ENCODE measurements at places on chromosomes 13 and 19.

GRCh38 chr19:58572818-58573657 lies at the start of gene MZF1:
Gene MZF1 (minus strand): TSS chr19:58573335. CDS start chr19:58571389, 1,946 bp downstream.
- no peak for DNase-seq

DNA sequence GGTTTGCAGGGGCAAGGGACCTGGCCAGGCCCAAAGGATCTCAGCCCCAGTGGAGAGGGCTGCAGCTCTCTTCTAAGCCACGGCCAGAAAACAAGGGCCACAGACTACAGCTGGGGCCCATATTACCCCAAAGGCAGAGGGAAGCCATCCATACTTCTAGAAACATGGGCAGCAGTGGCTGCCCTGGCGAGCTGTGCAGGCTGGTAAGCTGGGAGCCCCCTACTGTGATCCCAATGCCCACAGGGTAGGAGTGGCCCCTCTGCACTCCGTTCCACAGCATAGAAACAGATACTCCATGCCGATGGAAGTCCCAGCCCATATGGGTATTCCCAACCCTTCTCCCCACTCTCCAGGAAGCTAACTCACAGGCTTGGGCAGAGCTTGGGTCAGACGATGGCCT lies 25.1 kb downstream of the VSTM2B start:
- no peak for DNase-seq

GRCh38 chr19:30339624-30340525 lies 32.3 kb upstream of the ZNF536 start:
- DNase-seq = no peak

DNA sequence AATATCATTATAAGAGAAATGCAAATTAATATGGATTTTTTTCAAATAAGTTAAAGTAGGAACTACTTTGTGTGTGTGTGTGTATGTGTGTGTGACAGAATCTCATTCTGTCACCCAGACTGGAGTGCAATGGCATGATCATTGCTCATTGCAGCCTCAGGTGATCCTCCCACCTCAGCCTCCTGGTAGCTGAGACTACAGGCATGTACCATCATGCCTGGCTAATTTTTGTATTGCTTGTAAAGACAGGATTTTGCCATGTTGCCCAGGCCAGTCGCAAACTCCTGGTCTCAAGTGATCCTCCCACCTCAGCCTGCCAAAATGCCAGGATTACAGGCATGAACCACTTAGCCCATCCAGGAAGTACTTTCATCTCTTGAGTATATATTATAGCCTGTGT lies 3.2 kb upstream of the ERVV-2 start:
- DNase-seq = no peak

GRCh38 chr19:49462492-49462891 lies 9.5 kb downstream of the ALDH16A1 start:
- DNase-seq = no peak

DNA sequence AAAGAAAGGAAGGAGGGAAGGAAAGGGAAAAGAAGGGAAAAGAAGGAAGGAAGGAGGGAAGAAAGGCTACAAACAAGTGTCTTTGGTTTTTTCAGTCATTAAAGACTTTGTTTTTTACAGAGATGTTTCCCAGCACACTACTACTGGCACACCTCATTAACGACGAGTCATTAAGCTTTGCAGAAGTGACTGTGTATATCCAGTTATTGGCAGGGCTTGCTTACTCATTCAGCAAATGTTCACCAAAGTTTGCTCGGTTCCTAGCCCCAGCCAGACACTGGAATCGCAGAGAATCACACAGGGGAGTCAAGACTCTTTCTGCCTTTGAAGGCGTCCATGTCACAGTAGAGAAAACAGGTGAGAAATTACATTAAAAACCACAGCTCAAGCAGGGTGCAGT lies 4.3 kb downstream of the NLRP12 start:
- no peak for DNase-seq

GRCh38 chr13:61453121-61453520 lies 37.5 kb upstream of the PCDH20 start:
- DNase-seq = no peak

GRCh38 chr13:26680123-26680450 lies 80.5 kb downstream of the GPR12 start:
- no peak for DNase-seq

DNA sequence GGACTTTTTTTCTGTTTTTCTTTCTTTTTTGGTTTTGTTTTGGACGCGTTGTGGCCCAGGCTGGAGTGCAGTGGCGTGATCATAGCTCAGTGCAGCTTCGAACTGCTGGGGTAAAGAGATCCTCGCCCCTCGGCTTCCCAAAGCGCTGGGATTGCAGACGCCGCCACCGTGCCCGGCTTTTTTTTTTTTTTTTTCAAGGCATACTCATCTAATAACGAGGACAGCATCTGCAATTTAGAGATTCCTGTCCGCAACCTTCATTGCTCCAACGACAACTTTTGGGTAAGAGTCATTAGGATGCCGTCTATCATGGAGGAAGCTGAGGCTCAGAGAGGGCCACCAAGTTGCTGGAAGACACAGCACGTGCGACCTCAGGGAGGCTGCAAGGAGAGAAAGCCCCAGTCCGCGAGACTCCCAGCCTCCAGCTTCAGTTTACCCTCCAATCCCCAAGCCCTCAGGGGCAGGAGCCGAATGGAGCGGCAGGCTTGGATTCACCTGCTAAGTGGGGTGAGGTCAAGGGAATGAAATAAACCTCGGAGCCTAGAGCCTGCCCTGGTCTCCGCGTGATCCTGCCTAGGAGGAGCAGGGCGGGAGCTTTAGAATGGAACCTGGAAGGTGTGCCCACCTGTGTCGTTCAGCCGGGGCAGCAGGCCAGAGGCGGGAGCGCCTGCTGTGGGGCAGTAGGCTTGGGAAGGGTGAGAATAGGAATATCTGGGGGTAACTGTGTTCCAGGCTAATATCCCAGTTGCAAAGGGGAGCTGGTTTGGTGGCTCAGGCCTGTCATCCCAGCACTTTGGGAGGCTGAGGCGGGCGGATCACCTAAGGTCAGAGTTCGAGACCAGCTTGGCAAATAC lies 676 bp upstream of the POLRMT start:
- DNase-seq = no peak

DNA sequence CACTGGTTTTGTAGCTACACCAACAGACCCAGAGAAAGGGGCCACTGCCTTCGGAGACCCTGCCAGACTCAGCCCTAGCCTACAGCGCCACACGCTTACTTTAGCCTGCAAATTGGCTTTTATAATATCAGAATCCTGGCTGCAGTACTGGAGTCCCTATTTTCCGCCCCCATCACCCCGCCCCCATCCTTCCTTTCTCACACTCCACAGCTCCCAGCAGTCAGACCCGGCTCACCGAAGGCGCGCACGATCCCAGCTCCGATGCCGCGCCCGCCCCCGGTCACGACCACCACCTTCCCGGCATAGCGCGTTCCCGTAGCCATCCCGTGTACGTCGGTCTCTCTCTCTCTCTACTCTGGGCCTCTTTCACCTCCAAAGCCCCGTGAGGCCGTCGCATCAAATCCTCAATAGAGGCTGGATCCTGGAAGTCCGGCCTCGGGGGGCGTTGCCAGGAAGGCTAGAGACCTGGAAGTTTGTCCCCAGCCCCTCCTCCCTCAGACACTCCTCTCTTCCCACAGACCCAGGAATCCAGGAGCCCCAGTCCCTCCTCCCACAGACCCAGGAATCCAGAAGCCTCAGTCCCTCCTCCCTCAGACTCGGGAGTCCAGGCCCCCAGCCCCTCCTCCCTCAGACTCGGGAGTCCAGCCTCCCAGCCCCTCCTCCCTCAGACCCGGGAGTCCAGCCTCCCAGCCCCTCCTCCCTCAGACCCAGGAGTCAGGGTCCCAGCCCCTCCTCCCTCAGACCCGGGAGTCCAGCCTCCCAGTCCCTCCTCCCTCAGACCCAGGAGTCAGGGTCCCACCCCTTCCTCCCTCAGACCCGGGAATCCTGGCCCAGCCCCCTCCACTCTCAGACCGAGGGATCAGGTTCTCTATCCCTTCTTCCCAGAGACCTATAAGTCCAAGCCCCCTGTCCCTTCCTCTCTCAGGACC lies at the start of gene HSD17B14:
TSS of gene HSD17B14 (minus strand) at position 403 of the 929 bp plus-strand sequence. CDS start at position 323, 80 bp downstream.
- no peak for DNase-seq

GRCh38 chr19:28602675-28603298 lies 610.2 kb downstream of the UQCRFS1 start:
- DNase-seq = no peak

DNA sequence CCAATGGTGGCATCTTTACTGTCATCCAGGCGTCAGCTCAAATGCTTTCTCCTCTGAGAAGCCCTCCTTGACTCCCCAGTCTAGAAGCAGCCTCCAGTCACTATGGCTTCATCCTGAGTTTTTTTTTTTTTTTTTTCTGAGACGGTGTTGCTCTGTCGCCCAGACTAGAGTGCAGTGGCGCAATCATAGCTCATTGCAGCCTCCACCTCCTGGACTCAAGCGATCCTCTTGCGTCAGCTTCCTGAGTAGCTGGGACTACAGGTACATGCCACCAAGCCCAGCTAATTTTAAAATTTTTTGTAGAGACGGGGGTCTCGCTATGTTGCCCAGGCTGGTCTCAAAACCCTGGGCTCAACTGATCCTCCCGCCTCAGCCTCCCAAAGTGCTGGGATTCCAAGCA lies 4.2 kb downstream of the NRTN start:
- DNase-seq = no peak

DNA sequence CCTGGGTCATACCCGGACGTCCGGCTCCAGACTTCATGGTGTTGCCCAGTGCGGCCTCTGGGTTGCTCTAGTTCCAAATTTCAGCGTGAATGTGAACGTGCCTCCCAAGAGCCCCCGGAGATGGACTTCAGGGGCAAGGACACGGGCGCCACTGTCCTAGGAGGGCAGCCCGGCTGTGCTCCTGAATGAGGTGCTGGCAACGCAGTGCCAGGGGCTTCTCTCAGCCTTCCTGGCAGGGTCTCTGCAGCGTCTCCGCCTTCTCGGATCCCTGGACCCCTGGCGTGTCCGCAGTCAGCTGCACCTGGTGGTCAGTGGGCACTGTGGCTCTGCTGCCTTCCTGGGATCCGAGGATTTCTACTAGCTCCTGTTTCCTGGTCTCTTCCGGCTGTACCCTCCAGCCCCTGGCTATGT lies 101.7 kb upstream of the MCF2L start:
- DNase-seq = no peak

DNA sequence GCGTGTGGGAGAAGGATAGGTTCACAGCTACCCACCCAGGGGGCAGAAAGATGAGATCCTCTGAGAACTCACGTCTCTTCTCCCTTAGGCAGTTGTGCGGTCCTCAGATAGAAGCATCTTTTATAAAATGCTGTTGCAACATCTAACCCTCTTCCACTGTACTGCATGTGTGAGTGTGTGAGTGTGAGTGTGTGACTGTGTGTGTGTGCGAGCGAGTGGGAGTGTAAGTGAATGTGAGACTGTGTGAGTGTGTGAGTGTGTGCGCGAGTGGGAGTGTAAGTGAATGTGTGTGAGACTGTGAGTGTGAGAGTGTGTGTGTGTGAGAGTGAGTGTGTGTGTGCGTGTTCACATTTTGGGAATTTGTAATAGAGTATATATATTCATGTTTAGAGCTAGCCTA lies 55.6 kb upstream of the F7 start:
- DNase-seq = no peak

DNA sequence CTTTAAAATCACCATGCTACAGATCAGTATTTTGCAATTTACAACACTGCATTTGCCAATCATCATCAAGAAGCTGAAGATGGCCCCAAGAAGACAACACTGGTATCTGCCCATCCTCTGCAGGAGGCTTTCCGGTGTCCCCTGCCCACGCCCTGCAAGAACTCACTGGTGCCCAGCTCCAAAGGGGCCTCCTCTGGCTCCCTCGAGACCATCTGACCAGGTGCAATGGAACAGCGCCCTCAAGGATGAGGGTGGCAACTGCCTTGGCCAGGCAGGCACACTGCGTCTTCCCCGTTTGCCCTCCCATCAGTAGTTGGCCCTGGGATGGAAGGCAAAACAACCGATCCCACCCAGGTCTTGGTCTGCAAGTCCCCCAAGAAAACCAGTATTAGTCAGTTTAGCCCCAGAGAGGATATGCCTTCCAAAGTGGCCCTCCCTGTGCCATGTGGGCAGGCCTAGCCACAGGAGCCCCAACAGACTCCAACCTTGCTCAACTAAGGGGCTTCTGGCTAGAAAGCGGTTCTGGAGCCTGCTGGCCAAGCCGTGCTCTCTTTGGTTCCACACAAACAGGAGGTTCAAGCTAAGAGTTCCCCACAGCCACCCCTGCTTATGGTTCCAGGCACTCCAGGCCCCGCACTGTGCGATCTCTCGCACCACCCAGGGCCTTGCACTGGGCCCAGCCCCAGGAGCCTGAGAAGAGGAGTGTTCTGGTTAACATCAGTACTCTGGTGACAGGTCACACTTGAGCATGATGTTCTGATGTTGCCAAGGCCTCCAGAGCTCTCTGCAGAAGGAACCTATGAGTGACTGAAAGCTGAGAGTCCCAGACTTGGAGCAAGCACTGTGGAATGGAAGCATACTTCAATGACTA lies 4.7 kb downstream of the PCID2 start:
- no peak for DNase-seq

DNA sequence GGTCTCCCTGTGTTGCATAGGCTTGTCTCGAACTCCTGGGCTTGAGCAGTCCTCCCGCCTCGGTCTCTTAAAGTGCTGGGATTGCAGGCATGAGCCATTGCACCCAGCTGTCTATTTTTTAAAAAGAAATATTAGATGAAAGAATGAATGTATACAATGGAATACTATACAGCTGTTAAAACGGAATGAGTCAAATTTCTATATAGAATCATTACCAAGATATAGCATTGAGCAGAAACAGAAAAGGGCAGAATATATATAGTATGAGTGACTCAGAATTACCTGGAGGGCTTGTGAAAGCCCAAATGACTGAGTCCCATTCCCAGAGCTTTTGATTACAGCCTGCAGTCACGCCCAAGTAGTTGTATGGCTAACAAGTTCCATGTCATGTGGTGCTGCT lies 4.4 kb downstream of the DACT3 start:
- DNase-seq = no peak

DNA sequence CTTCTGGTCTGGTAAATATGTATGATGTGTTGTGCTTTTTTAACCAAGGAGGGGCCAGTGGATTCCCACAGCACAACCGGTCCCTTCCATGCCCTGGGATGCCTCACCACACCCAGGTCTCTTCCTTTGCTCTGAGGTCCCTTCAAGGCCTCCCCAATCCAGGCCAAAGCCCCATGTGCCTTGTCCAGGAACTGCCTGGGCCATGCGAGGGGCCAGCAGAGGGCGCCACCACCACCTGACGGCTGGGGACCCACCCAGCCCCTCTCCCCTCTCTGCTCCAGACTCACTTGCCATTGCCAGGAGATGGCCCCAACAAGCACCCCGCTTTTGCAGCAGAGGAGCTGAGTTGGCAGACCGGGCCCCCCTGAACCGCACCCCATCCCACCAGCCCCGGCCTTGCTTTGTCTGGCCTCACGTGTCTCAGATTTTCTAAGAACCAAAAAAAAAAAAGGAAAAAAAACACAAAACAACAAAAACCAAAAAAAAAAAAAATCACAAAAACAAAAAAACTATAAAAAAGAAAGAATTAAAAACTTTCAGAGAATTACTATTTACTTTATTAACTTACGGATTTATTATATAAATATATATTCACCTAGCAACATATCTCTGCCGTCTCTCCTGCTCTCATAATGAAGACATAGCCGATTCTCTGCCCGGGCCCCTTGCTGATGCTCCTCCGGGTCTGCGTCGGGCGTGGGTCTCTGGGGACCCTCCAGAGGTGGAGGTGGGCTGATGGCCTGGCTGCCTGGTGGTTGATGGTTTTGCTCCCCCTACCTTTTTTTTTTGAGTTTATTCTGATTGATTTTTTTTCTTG lies 14.4 kb downstream of the CAPN12 start:
- DNase-seq = peak; percentile 52

All from stimulated activated naive CD4-positive, alpha-beta T cell (primary cell).